ENCODE measurements at places on chromosomes 7 and 10.

DNA sequence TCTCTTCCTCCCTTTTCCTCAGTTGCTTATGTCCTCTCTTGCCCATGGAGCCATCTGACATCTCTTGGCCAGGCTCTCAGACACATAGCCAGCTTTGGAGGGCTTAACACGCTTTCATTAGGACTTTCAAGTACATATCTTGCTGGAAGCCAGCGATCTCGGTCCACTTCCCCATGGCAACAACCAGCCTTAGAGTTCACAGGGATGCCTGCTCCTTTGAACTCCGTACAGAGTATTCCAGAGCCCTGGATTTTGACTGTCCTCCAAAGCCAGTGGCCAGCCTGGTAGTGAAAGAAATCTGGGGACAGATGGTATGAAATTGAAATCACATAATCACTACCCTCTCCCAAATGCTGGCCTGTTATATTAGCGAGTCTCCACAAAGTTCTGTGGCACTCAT, 370.5 kb upstream of the NPVF start:
- DNase-seq = no peak

- no peak for DNase-seq
Measured at GRCh38 chr7:153530441-153530840, 521.8 kb upstream of the DPP6 start.

GRCh38 chr10:60951272-60951724, 7.3 kb upstream of the RHOBTB1 start:
- DNase-seq = no peak

GRCh38 chr10:22711373-22711772, 3.0 kb downstream of the PIP4K2A start:
- DNase-seq = no peak

- DNase-seq = no peak
Measured at GRCh38 chr10:97479939-97480338, 18.3 kb downstream of the MMS19 start.

GRCh38 chr7:86930554-86931307, 128.7 kb downstream of the ELAPOR2 start:
- no peak for DNase-seq

DNA sequence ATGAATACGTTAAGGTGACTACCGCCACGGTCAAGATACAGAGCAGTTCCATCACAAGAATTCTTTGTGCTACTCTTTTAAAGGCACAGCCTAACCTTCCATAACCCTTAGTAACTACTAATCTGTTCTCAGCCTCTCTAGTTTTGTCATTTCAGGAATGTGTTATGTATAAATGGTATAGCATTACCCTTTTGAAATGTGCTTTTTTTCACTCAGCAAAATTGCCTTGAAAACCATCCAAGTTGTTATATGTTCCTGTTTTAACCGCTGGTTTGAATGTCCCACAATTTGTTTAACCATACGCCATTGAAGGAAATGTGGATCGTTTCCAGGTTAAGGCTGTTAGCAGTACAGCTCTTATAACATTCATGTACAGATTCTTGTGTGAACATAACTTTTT, 32.0 kb downstream of the WAC start:
- no peak for DNase-seq

DNA sequence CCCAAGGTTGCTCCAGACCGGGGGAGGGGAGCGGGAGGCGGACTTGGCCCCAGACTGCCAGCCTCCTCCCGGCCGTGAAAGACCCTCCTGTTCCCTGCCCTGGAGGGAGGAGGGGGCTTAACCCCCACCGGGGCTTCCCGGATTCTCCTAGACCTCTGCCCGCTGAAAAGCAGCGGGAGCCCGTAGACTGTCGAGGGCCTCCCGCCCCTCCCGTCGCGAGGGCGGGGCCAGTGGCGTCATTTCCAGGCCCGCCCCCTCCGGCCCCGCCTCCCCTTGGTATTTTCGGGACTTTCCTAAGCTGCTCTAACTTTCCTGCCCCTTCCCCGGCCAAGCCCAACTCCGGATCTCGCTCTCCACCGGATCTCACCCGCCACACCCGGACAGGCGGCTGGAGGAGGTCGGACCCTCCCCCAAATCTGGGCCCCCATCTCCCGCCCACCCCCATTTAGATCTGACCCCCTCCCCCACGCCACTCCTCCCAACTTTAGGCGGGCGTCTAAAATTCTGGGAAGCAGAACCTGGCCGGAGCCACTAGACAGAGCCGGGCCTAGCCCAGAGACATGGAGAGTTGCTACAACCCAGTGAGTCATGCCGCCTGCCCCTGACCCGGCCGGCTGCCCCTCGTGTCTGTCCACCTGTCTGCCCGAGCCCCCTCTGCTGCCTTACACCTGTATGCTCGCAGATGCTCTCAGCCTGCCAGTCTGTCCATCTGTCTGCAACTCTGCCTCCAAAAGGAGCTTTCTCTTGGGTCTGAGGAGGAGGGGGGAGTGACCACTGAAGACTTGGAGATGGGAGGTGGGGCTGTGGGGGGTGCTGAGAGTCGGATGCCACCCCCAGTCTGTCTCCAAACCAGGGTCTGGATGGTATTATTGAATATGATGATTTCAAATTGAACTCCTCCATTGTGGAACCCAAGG, at the start of gene NFKB2:
TSS of gene NFKB2 (plus strand) at position 306 of the 917 bp plus-strand sequence. CDS start at position 561, 255 bp downstream.
- DNase-seq = peak; percentile 87

DNA sequence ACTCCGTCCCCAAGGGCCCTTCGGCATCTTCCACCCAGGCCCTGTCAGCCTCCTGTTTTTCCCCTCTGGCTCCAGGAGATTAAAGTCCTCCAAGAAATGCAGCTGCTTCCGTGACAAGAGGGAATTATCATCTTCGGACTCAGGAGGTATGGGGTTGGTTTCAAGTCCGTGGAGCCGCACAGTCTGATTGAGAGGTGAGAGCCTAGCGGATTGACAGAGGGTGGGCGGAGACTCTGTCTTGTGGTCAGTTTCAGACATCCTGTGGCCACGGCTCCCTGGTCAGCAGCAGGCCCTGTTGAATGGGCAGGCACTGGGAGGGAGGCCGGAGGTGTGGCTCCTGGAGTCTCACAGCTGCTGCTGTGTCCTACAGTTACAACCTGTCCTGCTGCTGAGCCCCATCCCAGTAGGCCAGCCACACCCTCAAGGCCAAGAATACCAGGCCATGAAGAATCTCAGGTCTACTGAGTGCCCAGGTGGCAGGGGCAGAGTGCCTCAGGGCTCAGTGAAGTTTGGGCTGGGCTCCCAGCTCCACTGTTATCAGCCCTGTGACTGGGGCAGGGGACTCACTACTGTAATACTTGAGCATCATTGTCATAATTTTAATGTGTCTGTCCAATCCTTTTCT, 49.3 kb upstream of the ZNF716 start:
- no peak for DNase-seq

- DNase-seq = no peak
Measured at GRCh38 chr7:91352091-91352490, 87.9 kb downstream of the FZD1 start.

DNA sequence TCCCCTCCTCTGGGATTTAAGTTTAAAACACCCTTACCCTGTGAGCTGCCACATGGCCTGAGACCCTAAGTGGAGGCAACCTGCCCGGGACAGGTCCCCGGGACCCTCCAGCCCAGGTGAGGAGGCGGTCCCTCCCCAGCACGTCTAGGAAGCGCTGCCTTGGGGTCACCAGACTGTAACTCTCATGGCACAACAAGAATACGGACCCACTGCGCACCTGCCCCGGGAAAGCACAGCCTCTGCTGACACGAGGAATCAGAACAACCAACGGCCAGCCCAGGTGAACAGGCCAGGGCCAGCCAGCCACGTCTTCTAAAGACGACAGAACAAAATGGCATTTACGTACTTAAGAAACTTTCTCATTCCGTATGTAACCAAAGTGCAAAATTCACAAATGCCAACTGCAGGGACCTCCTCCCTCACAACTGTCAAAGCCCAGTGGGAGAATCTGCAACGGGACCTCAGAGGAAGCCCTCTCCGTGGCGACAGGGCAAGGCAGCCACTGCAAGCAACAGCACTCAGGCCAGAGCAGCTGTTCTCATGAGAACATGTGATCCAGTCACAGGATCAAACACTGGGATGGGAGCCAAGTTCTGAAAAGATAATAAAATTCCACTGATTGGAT, 208.4 kb downstream of the DIP2C start:
- no peak for DNase-seq

GRCh38 chr7:112362053-112362650, 88.1 kb upstream of the IFRD1 start:
- no peak for DNase-seq

DNA sequence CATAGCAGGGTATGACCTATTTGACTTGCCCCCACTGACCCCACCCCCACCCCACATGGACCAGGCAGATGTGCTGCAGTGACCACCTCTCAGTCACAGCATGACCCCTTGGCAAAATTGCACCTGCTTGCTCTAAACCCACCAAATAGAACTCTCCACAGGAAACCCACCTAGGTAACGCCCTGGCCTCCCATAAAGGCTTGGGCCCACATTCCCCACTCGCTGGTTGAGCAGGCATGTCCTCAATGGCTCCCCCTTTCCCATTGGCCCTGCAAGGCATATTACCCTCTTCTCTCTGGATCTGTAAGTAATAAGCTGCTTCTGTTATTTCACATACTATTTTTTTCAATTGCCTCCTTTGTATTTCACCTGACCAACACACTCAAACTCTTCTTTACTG, 2.7 kb downstream of the IFIT1 start:
- DNase-seq = no peak
